ENCODE measurements at places on chromosomes 2 and 18.

- DNase-seq: no peak
Observed at GRCh38 chr2:40955635-40956034, 503.7 kb upstream of the SLC8A1 start.

- DNase-seq: no peak
Observed at GRCh38 chr2:3470856-3471737, 48.2 kb downstream of the ADI1 start.

DNA sequence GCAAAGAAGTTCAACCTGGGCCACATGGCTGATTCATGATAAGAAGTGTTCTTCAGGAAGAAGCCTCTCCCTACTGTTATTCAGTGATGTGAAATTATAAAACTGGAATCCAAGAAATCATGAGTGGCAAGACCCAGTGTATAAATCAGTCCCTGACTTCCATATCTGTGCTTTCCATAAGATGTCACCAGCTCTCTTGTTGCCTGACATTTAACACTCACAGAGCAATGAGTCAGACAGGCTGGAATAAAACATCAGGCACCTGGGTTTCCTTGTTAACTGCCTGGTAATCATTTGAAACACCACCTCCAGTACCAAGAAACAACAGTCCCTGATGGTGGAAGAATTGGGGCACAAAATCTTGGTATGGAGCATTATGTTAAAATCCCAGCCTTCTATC lies 76.1 kb downstream of the SCG2 start:
- DNase-seq: no peak

DNA sequence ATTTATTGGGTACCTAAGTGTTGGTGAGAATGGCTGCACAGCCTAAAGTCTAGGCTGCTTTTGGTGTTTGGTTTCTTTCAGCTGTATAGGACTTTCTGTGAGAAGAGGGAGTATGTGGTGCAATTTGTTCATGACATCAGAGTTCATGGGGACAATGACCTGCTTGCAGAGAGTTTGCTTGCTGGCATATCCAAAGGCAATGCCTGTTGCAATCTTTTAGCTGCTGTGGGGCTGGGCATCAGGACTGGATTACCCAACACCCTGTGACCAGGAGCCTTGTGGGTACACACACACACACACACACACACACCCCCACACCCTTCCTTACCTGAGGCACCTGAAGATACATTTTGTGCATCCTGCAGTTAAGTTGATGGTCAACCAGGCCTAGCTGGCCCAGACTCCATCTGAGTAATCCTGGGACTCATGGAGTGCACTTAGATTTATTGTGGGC lies 68.4 kb downstream of the LIPG start:
- no peak for DNase-seq

DNA sequence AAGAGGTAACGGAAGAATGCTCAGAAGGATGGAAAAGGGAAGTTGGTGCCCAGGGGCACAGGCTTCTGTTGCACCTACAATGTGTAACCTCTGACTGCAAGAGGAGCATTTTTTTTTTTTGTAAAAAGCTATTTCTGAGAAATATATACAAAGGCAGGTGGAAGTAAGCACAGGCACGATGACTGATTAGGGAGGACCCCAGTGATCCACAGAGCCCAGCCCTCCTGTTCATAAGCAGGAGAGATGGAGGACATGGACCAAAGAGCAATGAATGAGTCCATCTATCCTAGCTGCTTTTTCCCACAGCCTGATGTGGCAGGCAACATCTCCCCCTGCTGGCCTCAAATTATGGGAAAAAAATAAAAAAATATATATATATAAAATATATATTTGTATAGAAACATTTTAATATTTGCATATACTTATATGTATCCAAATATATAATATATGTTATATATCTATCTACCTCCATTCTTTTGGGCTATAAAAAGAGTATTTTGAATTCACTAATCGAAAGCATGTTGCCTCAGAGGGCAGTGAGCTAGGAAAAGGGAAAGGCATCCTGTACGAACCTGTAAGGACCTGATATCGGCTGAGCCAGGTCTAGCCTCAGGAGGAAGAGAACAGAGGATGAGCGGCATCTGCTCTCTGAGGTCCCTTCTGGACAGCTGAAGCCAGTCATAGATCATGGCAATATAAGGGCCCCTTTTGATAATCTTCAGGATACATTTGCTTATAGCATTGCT lies 166.0 kb upstream of the STK17B start:
- DNase-seq: peak; percentile 53

DNA sequence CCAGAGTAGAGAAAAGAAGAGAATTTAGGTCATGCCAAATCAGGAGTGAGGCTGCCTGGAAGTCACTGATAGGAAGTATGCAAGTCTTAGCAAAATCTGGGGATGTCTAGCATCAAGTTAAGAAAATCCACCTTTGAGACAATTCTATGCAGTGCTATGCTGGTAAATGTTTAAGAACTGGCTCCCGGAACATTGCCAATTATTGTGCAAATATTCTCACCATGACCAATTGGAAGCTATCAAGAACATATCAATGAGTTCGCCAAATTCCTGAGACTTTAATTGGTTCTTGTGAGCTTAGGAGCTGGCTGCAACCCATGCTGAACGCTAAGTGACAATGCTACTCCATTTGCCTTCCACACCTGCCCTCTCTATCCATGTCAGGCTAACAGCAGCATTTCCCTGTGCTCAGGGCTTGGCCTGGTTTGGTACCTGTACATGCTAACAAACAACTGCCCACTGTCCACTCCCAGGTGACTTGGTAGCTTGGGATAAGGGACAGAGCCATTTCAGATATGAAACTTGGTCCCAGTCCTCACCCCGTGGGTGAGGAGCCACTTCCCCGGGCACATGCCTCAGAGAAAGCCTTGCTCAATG lies 172.9 kb upstream of the KLHL29 start:
- DNase-seq: no peak

GRCh38 chr2:215605214-215605613 lies 169.3 kb upstream of the FN1 start:
- DNase-seq: no peak

DNA sequence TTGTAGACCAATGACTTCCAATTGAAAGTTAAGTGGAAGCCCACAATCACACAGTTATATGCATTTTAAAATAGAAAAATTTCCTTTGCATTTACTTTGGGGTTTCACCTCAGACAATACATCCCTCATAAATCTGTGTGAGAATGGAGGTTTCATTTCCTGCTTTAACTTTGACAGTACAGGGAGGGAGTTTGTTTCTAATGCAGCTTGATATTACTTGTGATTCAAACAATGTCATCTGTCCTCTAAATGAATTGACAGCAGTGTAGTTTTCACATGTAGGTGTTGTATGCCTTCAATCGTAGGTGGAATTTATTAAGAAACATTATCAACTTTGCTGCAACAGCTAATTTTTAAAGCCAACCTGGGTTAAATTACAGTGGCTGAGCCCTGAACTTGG lies 75.2 kb downstream of the TMEFF2 start:
- DNase-seq: no peak

- no peak for DNase-seq
Observed at GRCh38 chr2:216346781-216347180, 25.5 kb downstream of the MARCHF4 start.

DNA sequence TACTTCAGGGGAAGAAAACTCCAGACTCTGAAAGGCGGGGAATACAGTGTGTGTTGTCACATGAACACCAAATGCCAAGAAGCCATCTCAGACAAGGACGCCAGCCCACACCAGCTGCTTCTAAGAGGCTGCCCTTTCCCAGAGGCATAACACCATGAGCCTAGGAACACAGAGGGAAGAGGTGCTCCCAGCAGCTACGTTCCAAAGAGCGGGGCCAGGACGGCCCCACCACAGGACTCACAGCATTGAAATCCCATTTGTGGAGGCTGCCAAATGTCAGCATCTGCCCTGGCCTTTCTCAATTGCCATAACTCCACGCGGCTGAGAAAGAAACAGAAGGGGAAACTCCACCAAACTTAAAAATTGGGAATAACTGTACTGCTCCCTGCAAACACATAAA lies 20.1 kb upstream of the ID2 start:
- peak; percentile 92 for DNase-seq

- DNase-seq: peak; percentile 64
Observed at GRCh38 chr18:24840051-24840450, 379.6 kb downstream of the HRH4 start.

GRCh38 chr2:238638982-238639628 lies 208.8 kb upstream of the TWIST2 start:
- no peak for DNase-seq

DNA sequence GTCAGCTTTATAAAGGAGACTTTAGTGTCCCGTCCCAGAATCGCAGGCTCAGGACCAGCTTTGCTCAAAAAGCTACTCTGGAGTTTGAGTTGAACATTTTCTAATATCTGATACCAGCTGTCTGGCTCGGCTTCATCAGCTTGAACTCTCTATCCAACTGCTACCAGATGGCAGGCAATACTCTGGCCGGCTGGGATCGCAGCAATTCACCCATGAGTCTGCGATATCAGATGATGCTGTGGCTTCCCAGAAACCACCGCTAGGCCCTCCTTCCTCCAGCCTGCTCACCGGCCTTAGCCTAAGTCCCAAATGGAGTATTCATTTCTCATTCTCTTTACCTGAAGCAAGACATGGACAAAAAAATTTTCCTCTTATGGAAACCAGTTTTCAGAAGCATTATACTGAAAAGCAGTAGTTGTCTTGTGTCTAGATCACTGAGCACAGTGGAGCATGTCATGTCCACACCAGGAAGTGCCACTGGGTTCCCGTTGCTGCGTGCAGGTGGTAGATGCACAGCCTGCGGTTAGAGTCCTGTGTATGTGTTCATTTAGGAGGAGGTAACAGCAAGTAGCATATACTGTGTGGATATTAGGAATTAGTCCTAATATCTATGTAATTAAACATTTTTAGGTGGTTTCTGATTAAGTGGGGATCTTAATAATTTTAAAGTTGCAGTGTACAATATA lies 162.0 kb upstream of the SOX11 start:
- DNase-seq: no peak

GRCh38 chr2:101500180-101500579 lies 25.3 kb upstream of the RFX8 start:
- DNase-seq: peak; percentile 52
